ENCODE measurements at places on chromosomes 12 and 14. TPM values are rescaled to one million over a fixed set of nuclear protein-coding genes. Genes with fewer than 3 reads are reported as not detected.

DNA sequence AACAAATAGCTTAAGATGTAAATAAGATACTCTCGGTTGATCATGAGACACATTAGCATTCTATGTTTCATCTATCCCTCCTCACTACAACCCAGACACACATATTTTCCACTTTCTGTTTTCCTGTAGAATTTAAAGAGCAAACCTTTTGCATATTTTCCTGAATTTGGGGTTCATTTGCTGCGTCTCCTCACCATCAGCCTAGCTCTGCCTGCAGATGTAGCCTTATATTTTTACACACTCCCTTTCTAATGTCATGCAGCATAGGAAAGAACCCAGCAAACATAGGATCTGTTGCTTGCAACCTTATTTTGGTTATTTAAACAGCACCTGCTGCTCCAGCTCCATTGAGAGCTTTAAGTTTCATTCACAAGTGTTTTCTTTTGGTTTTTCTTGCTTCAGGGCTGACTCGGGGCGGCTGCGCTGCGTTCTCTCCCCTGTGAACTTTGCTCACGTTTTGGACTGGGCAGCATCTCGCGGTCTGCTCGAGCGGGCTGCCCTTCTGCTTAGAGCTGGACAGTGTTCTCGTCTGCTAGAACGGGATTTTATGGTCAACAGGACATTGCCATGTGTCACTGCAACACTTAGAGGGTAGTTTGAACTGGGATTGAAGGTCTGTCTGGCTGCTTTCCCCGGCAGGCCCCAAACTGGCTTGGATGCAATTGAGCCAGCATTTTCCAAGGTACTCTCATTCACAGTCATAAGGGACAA, 57.8 kb upstream of the VRK1 start:
- no peak for DNase-seq

DNA sequence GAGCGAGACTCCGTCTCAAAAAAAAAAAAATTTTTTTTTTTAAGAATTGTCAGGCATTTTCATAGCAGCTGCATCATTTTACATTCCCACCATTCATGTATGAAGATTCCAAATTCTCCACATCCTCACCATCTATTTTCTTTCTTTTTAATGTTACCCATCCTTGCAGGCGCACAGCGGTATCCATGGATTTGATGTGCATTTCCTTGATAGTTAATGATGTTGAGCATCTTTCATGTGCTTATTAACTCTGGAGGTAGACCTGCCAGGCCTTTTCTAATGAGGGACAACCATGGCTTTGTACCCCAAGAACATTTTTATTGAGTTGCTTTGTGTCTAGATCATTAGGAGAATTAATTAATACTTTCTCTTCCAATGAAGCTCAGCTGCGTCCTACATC, 1.6 kb upstream of the RNF34 start:
- DNase-seq = no peak

TMEM119 gene
- 43.2 TPM for total RNA-seq

KCNA1 gene
- total RNA-seq = not detected

DNA sequence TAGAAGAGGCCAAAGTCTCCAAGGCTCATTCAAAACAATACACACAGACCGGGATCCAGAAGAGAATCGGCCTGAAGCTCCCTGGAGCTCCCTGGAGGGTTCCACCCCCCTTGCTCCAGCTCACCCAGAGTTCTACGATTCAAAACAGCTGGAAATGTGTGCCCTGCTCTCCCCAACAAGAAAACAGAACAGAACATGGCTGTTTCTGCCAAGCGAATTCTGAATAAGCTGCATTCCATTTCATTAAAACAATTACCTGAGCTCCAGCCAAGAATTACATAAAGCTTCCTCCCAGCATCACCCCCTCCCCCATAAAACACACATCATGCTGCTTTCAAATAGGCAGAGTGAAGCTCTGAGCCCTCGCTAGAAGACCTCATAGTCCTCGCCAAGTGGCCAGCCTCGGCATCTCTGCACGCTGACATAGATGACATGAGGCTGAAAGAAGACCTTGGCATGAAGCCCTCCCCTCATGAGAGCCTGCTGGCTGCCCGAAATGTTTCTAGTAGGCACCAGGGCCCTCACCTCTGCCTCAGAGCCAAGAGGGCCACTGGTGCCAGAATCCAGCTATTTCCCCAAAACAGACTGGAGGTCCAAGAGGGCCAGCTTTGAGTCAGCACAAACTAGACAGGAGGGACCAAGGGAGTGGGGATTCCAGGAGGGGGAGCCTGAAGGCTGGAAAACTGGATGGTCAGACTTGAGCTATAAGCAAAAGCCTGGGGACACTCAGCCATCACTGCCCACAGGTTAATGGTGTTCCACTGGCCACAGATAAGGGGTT, 8.3 kb downstream of the PXN start:
- DNase-seq = no peak

All from mesothelial cell of epicardium (in vitro differentiated cells).